ENCODE measurements at places on chromosomes 16 and 17.

- no peak for DNase-seq
These were observed 21.0 kb upstream of the RBFOX3 start for GRCh38 chr17:79631640-79632431.

DNA sequence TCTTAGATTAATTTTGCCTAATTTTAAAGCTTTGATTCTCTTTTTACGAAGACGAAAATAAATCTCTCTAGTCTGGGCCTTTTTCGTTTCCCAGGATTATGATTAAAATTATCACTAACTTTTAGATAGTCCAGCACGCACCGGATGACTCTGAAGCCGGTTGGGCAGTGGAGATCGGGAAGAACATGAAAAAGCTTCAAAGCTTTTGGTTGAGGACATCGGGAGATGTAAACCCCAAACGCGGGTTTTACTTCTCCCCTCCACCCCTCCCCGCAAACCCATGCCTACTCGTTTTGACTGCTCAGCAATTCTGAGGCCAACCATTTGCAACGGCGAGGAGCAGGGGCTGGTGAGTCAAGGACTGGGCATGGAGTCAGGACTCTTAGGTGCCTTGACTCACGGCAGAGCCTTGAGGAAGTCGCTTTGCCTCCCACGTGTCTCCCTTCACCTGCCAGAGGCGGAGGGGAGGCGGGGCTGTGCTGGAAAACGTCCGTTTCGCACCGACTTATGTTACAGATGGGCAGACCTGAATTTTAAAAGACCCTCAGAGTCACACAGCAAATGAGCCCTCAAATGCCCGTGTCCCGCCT lies 989 bp upstream of the DUSP14 start:
- DNase-seq = peak; percentile 72

- no peak for DNase-seq
These were observed 77.7 kb downstream of the MRM3 start for GRCh38 chr17:859824-860195.

- no peak for DNase-seq
These were observed 161.0 kb downstream of the CCDC182 start for GRCh38 chr17:57584050-57584551.

GRCh38 chr16:1428511-1428910 lies 2.4 kb upstream of the PERCC1 start:
- DNase-seq = peak; percentile 57

GRCh38 chr17:79529661-79530081 lies 81.2 kb downstream of the RBFOX3 start:
- no peak for DNase-seq

- no peak for DNase-seq
These were observed 17.9 kb downstream of the GINS2 start for GRCh38 chr16:85670840-85671239.

GRCh38 chr16:9757687-9758086 lies 424.5 kb downstream of the GRIN2A start:
- no peak for DNase-seq

DNA sequence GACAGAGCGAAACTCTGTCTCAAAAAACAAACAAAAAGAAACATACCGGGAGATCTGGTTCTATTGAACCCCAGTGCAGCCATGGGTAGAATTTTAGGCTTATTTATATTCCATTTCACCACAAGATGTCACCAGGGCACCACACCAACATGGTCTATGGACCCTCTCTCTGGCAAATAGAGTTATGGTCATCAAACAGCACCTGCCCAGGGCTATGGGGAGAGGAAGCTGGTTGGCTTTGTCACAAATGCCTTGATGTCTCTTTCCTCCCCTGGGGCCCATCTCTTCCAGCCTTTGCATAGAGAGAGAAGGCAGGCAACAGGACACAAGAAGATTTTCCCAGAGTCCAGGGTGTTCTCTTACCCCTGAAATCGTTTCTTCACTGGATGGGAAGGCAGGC lies 128.4 kb downstream of the WWOX start:
- no peak for DNase-seq

GRCh38 chr17:39026980-39027451 lies 59.8 kb upstream of the FBXO47 start:
- DNase-seq = peak; percentile 9

GRCh38 chr16:26334218-26335111 lies 642.7 kb downstream of the HS3ST4 start:
- DNase-seq = no peak

Data from erythroblast (primary cell).